ENCODE measurements at places on chromosomes 5 and 9.

- no peak for DNase-seq
These were observed 42.2 kb downstream of the FGD3 start for GRCh38 chr9:92989561-92989960.

DNA sequence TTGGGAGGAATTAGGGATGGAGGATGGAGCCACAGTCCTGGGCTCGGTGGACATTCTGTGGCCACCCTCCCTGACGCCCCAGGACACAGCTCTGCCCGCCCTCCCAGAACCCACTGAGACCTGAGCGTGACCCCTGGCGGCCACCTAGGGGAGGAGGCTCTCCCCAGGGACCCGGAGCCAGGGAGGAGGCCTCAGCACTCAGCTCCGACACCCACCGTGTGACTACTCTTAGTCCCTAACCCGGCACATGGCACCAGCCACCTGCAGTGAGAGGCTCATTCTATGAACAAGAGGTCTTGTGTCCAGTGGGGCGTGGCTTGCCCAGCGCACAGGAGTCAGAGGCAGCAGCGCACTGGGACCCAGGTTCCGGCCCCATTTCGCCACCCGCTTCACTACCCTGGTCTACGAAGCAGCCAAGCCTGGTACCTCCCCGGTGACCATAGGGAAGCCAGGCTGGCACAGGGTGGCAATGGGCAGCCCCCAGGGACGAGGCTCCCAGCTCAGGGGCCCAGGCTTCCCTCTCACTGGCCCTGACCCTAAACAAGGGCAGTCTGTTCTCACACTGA, 10.2 kb downstream of the SARDH start:
- DNase-seq, result no peak

- no peak for DNase-seq
These were observed 65.2 kb downstream of the RAPGEF1 start for GRCh38 chr9:131674425-131675421.

GRCh38 chr9:78030296-78030552, 1.4 kb downstream of the GNAQ start:
- no peak for DNase-seq

- DNase-seq, result no peak
These were observed 274.3 kb upstream of the DMRT1 start for GRCh38 chr9:567128-567746.

DNA sequence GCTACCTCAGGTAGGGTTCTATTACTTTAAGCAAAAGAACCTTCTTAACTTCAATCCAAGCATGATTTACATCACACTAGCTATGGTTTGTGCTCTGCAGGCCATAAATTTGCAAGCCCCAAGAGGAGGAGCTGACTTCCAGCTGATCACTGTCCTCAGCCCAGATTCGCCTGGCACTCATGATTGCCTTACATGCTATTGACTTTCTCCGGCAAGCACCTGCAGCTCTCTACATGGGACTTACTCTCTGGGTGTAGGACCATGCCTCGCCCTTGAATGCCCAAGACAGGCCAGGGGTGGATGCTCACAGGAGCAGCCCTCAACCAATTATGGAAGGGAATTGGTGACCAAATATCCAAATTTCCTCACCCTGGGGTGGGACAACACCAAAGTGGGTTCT, 99.8 kb downstream of the ESM1 start:
- DNase-seq, result no peak

GRCh38 chr5:134406390-134406789, 5.3 kb downstream of the CDKN2AIPNL start:
- no peak for DNase-seq

DNA sequence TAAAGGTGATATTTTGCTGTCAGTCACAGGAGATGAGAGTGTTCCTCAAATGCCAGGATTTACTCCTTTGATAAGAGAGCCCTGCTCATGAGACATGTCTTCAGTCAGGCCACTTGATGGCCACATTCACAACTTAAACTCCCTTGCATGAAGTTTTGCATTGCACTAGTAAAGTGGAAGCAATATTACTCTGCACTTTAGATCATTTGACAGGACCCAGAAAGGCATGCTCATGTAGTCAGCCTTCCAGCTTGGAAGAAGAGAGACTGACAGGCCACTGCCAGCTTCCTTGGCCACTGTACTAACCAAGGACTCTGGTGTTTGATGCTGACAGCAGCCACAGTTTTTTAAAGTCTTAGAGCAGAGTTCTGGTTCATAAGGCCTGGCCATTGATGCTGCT, 42.6 kb downstream of the NPR3 start:
- no peak for DNase-seq

- DNase-seq, result no peak
These were observed 76.1 kb downstream of the ADAMTS2 start for GRCh38 chr5:179268966-179269693.

DNA sequence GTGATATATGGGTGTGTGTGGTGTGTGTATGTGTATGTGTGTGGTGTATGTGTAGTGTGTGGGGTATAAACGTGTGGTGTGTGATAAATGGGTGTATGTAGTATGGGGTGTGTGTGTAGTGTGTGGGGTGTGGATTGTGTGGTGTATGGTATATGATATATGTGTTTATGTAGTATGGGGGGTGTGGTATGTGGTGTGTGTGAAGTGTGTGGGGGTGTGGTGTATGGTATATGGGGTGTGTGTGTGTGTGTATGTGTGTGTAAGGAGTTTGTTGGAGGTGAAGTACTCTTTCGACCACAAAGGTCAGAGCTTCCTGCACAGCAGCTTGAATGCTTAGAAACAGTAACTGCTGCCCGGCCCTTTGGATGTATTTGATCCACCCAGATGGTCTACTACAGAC, 145.2 kb upstream of the IQGAP2 start:
- no peak for DNase-seq

GRCh38 chr9:23702311-23702922, 123.6 kb downstream of the ELAVL2 start:
- DNase-seq, result no peak

DNA sequence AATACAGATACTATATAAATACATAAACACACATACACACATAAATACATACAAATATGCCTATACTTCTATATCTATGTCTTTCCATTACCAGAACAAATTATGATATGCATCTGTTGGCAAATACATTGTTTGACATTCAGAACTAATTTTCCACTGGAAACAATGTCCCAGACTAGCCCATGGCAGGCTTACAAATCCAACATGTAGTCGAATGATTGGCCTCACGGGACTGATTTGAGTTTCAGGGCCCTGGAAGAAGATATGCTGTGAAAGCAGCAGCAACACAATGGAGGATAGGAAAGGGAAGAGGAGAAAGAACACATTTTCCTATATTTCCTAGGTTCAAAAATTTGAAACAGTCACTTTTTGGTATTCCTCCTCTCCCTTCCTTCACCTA, 881.1 kb upstream of the DMAC1 start:
- DNase-seq, result no peak

- no peak for DNase-seq
These were observed 34.5 kb upstream of the SPARC start for GRCh38 chr5:151721087-151721646.

DNA sequence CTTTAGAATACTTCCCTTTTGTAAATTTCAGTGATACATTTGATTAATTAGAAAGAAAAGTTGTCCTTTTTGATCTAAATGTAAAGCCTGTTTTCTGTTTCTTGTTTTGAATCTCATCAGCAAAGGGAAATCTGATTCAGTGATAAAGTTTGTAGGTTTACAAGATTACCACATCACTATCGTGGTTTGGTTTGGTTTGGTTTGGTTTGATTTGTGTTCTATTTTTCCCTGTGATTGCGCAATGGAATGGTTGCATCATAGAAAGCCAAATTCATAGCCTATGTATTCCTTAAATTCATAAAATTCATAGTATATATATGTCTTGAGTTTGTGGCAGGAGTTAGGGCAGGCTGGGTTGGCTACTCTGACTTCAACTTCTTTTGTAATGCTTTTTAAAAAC, 15.2 kb downstream of the SRFBP1 start:
- no peak for DNase-seq

- no peak for DNase-seq
These were observed 60.7 kb upstream of the ANGPTL2 start for GRCh38 chr9:127182901-127183746.

DNA sequence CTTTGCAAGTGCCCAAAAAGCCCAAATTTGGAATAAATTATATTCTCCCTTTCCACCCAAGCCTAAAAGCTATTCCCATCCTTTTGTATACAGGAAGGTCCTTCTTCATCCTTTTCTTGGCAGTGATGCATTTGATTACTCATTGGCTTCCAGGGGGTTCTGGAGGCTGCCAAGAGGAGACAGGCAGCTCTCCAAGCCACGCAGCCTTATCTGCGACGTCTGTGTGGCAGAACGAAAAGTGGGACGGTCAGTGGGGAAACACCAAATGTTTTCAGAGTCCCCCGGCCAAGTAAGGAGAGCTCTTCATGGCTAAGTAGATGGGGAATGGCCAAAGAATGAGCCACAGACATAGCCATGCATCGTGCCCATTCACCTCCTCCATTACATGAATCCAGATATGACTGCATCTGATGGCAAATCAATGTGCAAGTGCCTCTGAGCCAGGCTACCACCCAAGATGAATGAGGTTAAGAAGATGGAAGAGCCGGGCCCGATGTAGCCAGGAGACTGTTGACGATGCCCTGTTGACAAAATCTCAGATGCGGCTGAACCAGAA, 12.1 kb downstream of the ADAM19 start:
- no peak for DNase-seq

GRCh38 chr5:10695055-10695649, 65.9 kb downstream of the DAP start:
- no peak for DNase-seq

DNA sequence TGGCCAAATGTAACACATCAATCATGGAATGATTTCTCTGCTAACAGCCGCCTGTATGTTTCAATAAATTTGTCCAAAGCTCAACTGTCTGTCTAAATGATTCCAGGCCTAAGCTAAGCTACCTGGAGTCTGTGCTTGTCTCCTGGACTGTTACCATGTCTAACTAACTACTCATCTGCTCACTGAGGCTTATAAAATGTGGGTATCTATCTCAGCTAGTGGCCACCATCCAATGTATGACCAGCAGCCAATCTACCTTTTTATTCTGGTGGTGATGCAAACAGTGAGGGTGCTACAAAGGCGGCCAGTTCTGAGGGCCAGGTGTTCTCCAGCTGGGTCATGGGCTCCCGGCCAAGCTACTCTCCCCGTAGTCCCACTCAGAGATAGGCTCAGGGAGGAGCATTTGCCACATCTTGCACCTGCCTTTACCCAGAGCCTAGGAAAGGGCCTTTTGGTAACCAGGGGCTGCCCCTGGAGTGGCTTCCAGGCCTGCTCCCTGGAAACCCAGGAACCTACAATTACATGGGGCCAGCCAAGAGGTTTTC, 59.1 kb downstream of the PFDN1 start:
- no peak for DNase-seq

- no peak for DNase-seq
These were observed 84.6 kb downstream of the ANKRD55 start for GRCh38 chr5:56148453-56148971.

- DNase-seq, result no peak
These were observed 1.1 kb upstream of the DCANP1 start for GRCh38 chr5:135448071-135448739.

DNA sequence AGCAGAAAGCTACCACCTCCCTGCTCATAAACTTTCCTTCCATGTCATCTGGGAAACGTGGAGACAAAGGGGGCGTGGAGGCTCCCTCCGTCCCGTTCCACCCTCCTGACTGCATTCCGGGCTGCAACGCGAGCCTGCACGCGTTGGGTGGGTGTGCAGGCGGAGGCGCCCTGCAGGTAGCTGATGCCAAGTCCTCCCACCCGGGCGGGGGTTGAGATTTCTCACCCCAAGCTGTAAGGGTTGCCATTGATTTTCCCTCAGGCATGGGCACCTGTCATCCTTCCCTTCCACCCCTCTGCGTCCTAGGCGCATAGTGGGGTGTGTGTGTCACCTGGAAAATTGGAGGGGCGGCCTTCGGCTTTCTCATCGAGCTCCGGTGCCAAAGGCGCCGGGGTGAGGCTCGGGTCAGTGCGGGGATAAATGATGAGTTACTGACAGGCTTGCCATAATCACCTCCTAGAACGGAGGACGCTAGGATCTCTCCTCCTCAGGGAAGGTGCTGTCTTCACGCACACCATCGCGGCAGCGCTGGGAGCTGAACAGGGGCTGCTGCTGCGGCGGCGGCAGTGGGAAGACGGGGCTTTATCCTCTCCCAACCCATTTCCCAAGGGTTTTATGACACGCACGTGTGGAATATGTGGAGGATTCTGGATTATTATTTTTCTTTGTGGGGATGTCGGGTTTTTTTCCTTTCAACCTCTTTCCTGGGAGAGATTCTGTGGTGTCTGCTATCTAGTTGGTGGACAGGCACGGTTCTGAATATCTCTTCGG, 973 bp downstream of the PLPPR1 start:
- no peak for DNase-seq
